HTR-8/SVneo (cell line): ENCODE measurements at places on chromosomes 6 and 20.

DNA sequence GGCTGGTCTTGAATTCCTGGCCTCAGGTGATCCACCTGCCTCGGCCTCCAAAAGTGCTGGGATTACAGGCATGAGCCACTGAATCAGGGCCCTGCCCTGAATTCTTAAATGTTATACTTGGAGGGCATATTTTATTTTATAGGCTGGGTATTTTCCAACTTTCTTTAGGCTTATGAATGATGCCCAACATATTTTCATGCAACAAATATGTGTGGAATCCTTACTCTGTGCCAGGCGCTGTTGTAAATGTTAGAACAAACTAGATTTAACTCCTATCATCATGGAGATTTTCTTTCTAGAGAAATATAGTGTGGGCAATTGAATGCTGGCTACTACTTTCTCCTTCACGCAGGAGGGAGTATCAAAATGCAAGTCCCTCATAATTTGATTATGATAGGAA lies 71.2 kb downstream of the SAMD5 start:
- no peak for DNase-seq

DNA sequence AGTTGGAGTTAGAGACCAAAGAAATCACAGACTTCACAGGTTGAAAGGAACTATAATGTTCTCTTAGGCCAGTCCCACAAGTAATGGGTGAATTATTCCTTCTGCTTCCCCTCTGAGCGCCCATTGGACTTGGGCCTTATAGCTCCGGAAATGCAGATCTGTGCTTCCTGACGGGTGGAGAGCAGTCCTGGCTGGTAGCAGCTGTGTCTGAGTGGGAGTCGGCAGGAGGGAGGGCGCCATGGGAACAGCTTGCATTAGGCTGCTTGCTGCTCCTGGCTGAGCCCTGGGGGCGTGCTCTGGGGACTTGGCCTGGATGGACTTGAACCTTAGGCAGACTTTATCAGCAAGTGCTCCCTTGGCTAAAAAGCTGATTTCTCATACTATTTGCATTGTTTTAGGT lies 18.4 kb upstream of the NUP153 start:
- DNase-seq, result peak; percentile 52

- DNase-seq, result no peak
Observed at GRCh38 chr6:106448000-106448426, 87.5 kb downstream of the CRYBG1 start.

DNA sequence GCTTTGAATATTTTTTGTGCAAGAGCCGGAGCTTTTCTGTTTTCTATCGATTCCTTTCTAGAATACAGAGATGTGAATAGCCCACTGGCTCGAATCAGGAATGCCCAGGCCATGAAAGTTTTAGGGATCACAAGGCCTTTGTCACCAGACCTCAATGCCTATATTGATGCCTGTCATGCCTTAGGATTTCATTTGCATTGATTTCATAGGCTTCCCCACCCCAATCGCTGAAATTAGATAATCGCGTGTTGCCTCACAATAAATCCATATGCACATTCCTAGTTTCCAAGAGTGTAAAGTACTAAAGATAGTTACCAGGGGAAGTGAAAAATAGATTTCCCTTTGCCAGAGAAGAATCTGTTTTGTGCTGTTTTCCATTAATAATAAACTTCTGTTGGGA lies 150.8 kb downstream of the SASH1 start:
- DNase-seq, result no peak

GRCh38 chr6:158321960-158322359 lies 9.7 kb downstream of the TULP4 start:
- no peak for DNase-seq

GRCh38 chr6:14763616-14764015 lies 482.3 kb upstream of the JARID2 start:
- no peak for DNase-seq

- DNase-seq, result peak; percentile 84
Observed at GRCh38 chr6:26216359-26216885, 129.2 kb downstream of the HFE start.

- DNase-seq, result no peak
Observed at GRCh38 chr6:87798393-87799278, 96.6 kb upstream of the AKIRIN2 start.

DNA sequence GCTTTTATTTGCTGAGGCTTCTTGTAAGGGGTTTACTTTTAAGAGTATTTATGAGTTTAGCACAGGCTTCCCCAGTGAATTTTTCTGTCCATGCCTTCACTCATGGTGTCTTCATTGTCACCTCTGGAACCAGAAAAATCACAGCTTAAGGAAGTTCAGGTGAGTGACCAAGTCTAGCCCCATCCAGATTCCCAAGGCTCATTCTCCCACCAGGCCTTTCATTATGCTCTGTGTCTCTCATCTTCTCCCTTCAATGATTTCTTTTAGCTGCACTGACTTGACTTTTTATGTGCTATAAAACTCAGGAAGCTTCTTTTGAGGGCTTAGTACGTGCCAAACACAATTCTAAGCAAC lies 64.9 kb upstream of the NEDD9 start:
- no peak for DNase-seq

DNA sequence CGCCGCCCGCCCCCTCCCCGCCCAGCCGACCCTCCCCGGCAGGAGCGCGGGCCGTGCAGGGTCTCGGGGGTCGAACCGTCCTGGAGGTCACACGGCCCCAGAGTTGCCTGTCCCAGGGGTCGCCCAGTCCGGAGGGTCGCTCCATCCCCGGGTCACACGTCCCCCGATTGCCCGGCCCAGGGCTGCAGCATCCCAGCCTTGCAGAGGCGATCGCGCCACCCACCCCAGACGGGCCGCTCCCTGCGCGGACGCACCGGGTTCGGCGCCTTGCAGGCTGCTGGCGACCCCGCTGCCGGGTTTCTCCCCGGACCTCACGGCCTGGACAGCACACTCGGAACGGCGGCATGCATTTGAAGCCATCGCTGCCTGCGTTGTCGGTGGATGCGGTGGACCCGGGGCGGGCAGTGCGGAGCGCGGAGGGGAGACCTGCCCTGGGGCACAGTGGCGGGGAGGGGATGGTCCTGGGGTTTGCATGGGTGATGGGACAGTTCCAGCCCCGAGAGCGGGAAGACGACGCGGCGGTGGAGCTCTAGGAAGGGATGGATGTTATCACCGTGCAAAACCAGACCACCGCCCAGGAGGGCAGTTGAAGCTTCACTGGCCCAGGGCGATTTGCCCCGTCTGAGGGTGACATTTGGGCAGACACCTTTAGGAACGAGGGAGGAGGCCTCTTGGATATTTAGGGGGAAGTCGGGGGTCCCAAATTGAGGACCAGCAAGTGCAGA lies 22.7 kb upstream of the FRMD1 start:
- no peak for DNase-seq

DNA sequence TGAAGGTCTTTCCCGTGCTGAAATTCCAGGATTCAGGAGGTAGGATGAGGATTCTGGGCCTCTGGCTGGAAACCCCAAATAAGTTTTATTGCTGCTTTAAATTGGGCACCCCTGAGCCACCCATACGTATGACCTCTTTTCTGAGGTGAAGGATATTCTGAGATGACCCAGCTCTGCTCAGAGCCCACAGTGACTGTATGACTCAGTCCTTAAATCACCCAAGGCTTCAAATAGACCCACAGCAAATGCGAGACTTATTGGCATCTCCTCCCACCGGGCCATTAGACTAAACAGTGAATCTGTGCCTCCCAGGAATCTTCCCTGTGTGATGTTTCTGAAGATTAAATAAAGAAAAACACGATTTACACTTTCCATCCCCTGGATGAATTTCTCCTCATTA lies 9.5 kb downstream of the SIRPG start:
- DNase-seq, result no peak

GRCh38 chr20:37381621-37382471 lies 35.9 kb downstream of the SRC start:
- DNase-seq, result no peak

GRCh38 chr6:156774863-156775405 lies 2.2 kb upstream of the ARID1B start:
- no peak for DNase-seq

DNA sequence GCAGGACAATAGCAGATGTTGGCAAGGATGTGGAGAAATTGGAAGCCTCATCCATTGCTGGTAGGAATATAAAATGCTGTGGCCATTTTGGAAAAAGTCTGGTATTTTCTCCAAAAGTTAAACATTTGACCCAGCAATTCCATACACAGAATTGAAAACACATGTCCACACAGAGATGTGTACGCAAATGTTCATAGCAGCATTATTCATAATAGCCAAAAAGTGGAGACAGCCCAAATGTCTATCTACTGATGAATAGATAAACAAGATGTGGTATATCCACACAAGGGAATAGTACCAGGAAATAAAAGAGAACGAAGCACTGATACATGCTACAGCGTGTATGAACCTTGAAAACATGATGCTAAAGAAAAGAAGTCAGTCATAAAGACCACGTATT lies 40.5 kb downstream of the CFAP61 start:
- DNase-seq, result no peak

DNA sequence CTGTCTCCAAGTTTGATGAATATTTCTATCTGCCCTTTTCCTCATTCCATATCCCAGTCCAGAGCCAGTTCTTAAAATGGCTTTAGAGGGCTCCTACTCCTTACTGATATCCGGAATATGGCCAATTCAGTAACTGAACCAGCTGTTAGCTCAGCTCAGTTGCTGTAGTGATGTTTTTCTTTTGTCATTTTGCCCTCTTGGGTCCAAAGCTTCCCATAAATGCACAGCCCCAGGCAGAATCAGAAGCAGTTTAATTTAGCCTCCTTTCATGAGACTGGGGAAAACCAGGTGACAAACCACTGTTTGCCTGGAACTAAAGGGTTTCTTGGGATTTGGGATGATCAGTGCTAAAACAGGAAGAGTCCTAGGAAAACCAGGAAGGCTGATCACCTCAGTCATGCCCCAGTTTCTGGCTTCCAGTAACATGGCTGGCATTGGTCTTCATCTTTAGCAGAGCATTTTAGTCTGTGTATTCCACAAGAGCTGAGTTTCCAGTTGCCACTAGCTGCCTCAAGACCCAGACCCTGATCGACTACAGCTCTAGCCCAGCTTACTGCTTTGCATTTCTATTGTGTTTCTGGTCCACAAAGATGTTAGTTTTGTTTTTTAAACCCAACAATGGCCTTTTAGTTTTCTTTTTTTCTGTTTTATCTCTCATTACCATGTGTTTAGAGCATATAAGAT lies 40.6 kb upstream of the REV3L start:
- DNase-seq, result no peak
